ENCODE measurements at places on chromosomes 5 and 9.

DNA sequence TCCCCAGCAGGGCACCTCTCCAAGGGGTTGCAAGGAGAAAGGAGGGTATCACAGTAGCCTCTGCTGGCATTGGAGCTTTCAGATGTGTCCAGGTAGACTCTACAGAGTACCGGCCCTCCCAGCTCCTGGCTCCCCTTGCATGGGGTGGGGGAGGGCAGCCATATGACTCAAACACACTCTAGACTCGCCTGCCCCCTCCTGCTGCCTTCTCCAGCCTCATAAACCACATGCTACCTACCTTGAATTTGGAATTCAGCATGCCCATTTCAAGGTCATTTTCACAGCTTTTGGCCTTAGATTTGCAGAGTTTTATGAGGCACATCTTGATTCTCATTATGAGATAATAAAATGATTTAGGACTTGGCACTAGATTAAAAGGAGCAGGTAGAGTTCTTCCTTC is 32.8 kb upstream of the SMIM32 start:
- DNase-seq = no peak

DNA sequence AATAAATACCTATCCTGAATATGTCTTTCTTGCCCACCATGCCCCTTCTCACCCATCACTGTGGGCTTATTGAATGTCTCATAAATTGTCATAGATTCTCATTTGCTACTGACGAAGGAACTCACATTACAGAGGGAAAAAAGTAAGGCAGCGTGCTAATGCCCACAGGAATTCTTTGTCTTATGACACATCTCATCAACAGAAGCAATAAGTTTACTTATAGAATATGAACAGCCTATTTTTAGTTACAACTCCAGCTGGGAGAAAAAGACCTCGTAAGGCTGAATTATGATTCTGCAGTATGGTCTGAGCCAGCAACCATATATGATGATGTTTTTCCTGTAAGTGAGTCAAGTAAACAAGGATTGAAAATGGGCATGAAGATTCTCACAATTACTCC is 22.4 kb upstream of the ATG10 start:
- DNase-seq = no peak

DNA sequence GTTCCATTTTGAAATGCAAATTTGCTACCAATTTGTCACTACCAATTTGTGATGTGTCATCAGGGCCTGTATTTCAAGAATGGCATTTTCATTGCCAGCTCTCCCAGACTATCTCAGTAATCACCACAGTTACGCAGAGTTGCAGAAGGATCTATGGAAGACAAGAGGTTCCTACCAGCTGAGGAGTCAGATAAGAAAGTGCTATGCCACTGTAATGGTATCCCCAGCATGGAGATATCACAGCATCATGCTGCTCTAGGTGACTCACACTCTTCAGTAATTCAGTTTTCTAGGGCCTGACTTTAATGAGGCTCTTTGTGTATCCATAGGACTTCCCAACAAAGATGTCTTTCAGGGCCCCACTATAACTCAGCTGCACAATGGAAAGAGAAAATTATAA is 490.3 kb downstream of the ARHGEF28 start:
- DNase-seq = no peak

- DNase-seq = peak; percentile 14
Measured at GRCh38 chr9:130707225-130707976, 13.8 kb downstream of the EXOSC2 start.

GRCh38 chr5:106974272-106974671 is 696.5 kb downstream of the EFNA5 start:
- DNase-seq = no peak

DNA sequence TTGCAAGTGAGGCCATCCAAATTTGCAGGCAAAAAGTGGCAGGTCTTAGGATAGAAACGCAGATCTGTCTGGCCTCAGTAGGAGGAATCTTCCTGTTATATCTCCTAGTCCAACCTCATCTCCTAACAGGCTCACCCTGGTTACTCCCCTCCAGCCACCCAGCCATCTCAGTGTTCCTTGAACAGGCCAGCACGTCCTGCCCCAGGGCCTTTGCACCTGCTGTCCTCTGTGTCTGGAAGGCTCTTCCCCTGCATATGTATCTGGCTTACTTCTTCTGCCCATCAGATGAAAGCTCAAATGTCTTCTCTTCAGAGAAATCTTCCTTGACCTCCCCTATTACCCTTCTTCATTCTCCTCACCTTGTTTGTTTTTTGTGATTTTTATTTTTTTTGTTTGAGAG is 107.3 kb upstream of the ALDH1B1 start:
- no peak for DNase-seq

DNA sequence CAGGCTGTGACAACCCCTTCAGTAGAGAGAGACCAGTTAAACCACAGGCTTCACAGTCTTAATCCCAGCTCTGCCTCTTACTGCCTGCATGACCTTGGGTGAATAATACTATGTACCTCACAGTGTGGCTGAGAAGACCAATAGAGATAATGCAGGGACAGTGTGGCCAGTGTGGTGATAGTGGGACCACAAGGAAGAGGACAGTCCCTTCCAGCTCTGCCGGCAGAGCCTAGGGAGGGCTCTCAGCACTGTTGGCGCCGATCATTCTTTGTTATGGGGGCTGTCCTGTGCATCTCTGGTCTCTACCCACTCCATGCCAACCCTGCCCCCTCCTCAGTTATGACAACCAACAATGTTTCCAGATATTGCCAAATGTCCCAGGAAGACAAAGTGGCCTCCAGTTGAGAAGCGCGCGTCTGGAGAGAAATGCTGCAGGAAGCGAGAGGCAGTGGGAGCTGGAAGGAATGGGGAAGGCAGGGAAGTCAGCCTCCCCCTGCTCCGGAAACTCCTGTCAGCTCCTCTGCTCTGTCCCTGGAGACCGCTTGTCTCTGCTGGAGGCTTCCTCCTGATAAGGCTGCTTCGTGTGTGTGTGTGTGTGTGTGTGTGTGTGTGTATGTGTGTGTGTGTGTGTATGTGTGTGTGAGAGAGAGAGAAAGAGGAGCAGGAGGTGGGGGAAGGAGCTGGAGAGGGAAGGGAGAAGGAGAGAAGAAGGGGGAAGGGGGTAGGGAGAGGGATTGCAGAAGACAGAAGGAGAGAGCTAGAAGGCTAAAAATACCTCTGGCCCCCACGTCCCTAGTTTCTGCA is 31.8 kb upstream of the FABP6 start:
- DNase-seq = no peak

GRCh38 chr5:1504069-1504595 is 19.6 kb downstream of the LPCAT1 start:
- no peak for DNase-seq

GRCh38 chr5:155591273-155591672 is 577.7 kb downstream of the KIF4B start:
- DNase-seq = no peak

- no peak for DNase-seq
Measured at GRCh38 chr5:6248132-6248531, 130.2 kb downstream of the MED10 start.

GRCh38 chr5:24804221-24804681 is 159.5 kb upstream of the CDH10 start:
- DNase-seq = no peak

GRCh38 chr9:14887149-14887548 is 23.1 kb downstream of the FREM1 start:
- no peak for DNase-seq

DNA sequence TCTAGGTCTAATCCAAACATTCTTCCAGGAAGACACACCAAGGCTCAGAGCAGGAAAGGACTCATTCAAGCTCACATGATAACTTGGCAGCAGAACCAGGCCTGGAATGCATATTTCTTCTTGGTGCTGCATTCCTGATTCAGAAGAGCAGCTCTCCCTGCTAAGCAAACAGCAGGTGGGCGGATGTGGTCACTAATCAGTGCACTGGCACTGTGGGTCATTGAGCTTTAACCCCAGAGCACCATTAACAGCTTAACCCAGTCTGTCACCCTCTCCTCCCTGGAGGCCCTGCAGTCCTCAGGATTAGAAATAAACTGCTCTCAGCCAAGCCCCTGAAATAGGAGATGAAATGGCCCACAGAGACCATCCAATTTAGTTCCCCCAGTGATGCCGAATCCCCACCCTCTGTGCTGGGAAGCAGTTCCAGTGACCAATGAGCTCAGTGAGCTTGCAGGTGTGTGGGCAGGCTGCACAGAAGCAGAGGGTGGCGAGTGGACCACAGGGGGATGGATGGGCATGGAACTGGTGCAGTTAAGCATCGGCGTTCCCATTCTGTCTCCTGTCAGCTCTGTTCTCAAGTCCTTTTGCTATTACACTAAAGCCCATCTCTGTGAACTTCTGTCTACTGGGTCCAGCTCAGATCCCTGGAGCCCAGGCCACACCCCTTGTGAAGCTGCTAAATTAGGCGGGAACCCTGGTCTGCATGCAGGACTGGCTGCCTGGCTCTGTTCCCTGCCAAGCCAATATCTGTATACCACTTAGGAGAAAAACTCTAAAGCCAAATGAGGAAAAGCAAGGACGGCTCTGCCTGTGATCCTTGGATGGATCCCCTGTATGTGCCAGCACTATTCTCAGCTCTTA is 16.6 kb upstream of the MEGF9 start:
- no peak for DNase-seq

DNA sequence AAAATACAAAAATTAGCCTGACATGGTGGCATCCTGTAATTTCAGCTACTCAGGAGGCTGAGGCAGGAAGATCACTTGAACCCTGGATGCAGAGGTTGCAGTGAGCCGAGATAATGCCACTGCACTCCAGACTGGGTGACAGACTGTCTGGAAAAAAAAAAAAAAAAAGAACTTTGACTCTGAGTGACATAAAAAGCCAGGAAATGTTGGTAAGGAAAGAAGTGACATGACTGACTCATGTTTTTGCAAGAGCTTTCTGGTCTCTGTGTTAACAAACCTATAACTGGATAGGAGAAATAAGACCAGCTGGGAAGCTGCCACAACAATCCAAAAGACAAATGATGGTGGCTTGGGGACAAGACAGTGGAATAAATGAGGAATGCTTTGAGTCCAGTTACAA is 272.1 kb downstream of the HINT1 start:
- DNase-seq = no peak

DNA sequence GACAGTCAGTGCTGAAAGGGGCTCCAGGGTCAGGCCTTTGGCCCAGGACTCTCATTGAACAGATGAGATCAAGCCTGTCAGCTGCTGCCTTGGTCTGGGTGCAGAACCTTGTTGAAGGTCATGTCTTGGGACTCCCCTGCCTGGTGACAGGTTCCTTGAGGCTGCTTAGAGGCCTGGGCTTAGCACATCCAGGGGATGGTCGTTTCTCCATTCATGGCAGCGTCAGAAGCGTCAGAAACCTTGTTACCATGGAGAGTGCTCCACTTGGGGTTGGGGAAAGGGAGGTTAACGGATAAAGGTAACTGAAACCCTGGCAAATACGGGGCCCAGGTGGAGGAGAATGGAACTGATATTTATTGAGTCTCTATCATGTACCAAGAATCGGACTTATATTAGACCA is 8.8 kb downstream of the ARPC5L start:
- DNase-seq = no peak

GRCh38 chr5:175551266-175551665 is 72.9 kb downstream of the SFXN1 start:
- no peak for DNase-seq

DNA sequence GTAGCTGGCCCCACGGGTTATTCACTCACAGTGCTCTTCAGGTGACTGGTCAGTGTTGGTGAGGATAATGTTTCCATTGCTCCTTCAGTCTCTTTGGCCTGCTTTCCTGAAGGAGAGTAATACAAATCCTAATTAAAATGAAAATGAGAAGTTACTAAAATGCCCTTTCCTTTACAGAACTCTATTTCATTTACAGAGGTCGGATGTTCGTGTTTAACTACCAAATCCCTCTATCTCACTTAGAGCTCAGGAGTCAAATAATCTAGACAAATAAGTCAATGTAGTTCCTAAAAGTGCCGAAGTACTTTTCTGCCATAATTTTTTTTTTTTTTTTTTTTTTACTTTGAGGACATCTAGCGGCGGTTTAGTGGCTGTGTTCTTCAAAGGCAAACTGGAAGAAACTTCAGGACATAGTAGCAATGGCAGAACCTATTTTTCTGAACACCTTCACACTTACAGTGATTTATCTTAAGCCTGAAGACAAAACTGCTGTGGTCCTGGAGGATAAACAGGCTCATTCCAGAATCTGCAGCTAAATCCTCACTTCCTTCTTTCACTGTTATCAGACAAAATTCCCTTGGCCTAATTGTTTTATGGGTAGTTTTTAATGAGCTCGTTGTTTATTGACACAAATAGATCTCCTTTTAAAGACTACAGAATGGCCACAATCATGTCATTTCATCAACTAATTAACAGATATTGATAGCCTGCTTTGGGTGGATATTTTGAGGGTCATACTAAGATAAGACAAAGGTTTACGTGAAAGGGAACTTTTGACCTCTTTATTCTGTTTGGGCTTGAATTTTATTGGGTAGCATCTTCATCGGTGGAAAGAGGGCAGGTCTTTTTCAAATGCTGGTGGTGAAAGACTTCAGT is 207.6 kb upstream of the DMRTA1 start:
- DNase-seq = no peak
